ENCODE measurements at places on chromosomes 16 and 17.

DNA sequence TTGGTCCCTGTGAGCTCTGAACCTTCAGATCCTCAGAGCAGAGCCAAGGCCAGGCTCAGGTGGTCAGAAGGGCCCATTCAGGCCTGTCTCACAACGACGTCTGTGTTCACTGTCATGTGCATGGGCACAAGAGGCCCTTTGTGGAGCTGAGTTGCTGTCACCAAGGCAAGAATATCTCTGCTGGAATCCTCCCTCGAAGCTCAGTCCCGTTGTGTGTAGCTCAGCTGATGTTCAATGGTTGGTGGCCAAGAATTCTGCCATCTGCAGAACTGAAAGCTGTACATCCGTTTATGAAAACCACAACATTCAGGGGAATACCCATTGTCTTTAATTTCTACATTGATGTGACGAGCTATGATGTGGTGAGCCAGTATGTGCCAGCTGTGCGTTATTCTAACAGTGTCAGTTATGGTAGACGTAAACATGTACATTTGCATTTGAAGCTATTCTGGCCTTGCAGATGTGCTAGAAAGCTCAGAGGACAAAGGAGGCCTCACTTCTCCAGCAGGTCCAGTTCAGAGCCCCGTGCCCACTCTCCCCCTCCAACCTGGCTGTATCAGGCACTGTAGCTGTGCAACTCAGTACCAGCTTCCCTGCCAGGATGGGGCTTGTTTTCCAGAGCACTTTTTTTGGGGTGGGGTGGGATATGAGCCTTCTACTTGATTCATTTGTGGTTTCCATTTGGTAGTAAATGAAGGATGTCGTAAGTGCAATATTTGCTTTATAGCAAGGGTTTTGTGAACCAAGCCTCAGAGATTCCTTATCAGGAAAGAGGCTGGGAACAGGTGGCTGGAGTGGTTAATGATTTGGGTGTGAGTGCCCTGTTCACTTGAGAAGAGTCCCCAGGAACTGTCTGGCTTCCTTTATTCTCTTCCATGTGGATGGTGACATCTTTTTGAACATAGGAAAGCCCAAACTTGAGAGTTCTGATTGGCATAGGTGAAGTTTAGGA, 56.1 kb downstream of the B9D1 start:
- peak; percentile 8 for DNase-seq

- DNase-seq: no peak
Observed at GRCh38 chr16:81996664-81997509, 14.4 kb downstream of the SDR42E1 start.

- DNase-seq: no peak
Observed at GRCh38 chr16:47584464-47585225, 123.5 kb downstream of the PHKB start.

DNA sequence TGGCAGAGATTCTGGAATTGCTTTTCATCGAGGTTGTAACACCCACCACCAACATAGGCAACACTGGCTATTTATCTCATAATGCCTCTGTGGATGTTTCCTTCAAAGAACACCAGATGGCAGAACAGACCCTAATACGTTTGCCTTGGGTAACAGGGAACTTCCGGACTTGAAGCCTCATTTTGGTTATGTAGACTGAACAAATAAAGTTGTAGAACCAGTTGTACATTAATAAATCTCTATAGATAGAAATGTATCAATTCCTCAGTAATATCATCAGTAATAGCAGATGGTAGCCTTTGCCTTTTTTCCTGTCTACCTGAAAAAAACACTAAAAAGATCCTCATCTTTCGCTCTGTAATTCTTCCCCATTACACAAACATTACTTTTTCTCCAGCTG, 25.9 kb upstream of the APOH start:
- DNase-seq: peak; percentile 23

DNA sequence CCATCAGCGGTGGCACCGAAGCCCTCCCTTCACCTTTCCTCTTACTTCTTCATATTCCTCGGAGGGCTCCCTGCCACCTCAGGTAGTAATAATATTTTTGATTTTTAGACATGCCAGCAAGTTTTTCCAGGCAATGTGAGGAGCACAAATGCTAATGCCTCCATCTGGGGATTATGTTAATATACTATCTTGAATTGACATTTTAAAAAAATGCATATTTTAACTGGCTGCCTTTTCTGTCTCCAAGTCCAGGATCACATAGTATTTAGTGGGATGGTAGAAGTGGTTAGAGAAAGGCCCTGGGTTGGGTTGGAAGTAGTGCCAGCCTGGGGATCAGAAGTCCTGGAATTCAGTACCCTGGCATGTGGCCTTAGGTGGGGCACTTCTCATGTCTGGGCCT, 147.0 kb downstream of the SPACA3 start:
- DNase-seq: no peak
